ENCODE measurements at places on chromosomes 2 and 18.

- peak; percentile 11 for DNase-seq
Observed at GRCh38 chr2:1642066-1642861, 102.1 kb downstream of the PXDN start.

- peak; percentile 77 for DNase-seq
Observed at GRCh38 chr18:616380-616995, 19.7 kb downstream of the CLUL1 start.

DNA sequence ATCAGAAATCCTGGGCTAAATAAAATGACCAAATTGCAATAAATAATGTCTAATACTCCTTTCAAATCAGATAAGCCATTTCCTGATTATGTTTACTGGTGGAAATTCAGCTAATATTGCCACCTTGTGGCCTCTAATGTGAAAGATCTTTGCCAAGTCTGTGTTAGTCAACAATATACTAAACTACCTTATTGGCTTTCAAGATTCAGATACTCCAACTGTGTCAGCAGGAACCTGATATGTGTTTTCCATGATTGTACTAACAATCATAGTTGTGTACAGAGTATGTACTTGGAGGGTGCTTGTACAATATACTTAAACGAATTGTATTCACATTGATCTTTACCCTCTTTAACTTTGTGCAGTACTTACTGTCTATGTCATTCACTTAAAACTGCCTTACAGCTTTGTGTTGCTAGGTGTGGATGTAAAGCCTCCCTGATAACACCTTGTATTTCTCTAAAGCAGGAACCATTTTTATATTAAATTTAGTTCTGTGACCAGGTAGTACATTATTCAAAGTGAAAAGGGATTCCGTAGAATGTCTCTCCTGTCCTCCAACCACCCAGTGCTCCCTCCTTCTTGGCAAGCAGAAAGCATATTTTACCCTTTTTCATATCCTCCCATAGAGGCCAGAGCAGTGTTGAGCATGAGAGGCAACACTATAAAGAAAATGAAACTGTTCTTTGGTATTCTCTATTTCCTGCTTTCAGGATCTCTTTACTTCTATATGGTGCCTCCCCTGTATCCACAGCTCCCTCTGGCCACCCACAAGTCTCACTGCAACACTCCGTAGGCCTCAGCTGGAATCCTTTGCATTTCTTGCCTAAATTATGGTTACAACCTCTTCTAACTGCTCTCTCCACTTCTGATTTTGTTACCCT is 75.2 kb upstream of the C2orf15 start:
- DNase-seq: peak; percentile 80

DNA sequence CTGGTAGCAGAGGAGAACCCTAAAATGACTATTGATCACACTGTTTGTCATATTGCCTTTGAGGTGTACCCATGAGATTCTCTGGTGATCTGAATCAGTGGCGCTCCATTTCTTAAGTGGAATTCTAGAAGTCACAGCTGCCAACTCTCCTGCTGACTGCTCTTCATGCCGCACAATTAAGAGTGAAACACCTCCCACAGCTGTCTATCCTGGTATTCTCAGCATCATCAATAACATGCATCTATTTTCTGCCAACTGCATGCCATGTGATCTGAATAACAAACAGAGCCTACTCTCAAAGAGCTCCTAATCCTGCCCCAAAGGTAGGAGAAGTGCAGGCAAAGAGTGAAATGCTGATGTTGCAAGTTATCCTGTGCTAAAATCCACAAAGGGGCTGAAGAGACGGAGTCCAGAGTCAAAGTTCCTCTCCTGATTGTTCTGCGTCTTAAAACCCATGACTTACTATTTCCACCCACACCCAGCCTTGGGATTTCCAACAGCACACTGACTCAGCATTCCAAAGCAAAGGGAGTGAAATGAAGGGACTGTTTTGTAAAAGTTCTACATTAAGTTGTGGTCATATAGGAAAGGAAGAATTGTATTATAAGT is 13.7 kb upstream of the DAPL1 start:
- DNase-seq: peak; percentile 51

DNA sequence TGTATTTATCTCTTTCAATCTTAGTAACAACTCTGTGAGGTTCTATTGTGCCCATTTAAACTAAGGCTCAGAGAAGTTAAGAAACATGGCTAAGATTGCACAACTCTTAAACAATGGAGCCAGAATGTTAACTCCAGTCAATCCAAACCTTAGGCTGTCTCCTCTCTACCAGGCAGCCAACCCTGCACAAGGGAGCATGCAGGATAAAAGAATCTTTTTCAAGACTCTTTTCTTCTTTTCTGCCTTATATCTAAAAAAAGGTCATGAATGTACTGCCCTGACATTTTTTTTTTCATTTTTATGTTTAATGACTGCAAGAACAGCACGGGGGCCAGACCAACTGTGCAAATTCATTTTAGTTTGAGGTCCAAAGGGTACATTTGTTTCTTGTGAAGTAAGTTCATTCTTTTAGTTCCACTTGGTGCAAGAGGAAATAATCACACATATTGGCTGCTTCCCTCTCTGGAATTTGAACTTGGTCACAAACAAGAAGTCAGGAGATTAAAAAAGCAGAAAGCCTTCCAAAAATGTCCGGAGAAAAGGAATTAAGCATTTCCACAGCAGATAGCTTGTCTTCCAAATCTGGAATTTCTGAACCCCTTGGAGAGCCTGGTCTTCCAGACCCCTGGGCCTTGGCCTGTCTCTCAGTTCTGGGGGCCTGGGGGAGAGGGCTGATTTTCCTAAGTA is 96.0 kb upstream of the RIOK3 start:
- DNase-seq: no peak

- DNase-seq: no peak
Observed at GRCh38 chr2:233013650-233014049, 594 bp upstream of the NGEF start.

DNA sequence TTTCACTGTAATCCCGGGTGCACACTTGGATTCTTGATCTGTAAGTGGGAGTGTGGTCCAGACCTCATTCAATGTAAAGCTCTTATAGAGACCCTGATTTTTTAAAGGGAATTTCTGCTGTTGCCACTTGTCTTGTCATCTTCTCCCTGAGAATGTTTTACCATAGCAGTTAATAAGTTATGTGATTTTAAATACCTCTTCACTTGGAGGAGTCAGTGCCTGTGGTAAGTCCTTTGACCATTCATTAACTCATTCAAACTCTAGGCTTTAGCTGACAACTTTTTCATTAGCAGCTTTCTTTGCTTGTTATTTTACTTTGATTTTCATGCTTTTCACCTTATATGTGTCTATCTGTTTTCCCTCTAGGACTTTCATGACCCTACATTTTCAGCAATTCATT is 51.3 kb downstream of the FMNL2 start:
- no peak for DNase-seq

- peak; percentile 55 for DNase-seq
Observed at GRCh38 chr2:64840426-64840881, 148.7 kb upstream of the SLC1A4 start.

GRCh38 chr2:127052057-127052770 is 54.7 kb downstream of the BIN1 start:
- no peak for DNase-seq

DNA sequence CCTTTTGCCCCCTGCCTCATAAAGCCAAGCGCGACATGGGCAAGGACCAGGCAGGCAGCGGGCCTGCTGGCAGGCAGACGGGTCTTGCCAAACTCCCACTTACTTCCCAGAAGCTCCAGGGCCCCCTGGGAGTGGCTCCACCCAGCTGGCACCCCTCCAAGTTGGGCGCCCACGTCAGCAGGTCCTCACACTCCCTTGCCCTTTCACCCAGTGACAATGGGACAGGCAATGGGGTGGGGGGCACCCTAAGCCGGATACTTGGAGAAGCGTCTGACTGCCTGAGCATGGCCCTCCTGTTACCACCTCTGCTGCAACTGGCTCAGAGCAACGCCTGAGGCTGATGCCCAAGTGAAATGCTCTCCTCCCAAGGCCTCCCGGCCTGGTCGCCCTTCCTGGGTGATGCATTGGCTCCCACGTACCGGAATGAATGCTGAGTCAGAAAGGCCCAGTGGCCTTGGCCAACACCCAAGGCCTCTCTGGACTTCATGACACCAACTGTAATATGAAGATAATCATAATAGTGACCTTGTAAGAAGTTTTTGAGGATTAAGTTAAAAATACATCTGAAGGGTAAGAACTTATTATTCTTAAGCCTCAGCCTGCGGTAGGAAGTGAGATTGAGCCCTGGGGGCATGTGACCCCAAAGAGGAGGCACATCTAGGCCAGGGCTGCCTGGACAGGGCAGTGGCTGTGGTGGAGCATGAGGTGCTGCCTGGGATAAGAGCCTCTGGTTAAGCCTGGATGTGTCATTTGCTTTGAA is 31.6 kb downstream of the KCNK3 start:
- peak; percentile 87 for DNase-seq

- no peak for DNase-seq
Observed at GRCh38 chr2:181165199-181165868, 184.9 kb downstream of the UBE2E3 start.

DNA sequence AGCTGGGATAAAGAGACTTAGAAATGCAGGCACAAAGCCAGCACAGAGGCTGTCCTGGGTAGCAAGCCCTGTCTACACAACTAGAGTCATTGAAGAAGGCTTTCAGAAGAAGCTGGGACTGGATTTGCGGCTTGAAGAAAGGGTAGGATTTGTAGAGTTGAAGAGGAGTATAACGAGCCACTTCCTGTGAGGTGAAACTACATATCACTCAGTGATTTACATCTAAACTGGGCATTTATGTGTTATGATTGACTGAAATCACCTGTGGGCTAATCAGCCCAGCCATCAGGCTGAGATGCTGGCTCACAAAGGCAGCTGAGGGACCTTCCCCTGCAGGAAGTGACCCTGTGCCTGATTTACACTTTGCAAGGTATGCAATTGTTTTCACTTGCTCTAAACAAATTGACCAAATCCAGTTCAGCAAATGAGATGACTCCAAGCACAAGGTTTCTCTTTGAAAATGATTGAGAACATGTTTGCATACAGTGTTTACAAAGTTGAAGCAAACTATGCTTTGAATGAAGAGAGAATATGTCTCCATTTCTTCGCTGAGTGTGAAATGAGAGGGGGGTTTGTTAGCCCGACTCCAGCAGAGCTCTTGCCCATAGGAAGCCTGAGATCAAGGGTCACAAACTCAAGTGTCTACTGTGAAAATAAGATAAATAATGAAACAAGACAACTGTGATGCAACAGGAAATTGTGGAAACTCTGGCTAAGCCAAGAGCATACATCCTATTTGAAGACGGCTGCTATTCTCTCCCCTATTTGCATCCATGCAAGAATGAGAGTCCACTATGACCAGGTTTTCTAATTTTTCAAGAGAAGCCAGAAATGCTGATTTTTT is 69.3 kb upstream of the HK2 start:
- DNase-seq: no peak

GRCh38 chr2:225670111-225670974 is 270.8 kb downstream of the NYAP2 start:
- DNase-seq: peak; percentile 23

- DNase-seq: no peak
Observed at GRCh38 chr2:151380580-151381235, 23.3 kb downstream of the TNFAIP6 start.

DNA sequence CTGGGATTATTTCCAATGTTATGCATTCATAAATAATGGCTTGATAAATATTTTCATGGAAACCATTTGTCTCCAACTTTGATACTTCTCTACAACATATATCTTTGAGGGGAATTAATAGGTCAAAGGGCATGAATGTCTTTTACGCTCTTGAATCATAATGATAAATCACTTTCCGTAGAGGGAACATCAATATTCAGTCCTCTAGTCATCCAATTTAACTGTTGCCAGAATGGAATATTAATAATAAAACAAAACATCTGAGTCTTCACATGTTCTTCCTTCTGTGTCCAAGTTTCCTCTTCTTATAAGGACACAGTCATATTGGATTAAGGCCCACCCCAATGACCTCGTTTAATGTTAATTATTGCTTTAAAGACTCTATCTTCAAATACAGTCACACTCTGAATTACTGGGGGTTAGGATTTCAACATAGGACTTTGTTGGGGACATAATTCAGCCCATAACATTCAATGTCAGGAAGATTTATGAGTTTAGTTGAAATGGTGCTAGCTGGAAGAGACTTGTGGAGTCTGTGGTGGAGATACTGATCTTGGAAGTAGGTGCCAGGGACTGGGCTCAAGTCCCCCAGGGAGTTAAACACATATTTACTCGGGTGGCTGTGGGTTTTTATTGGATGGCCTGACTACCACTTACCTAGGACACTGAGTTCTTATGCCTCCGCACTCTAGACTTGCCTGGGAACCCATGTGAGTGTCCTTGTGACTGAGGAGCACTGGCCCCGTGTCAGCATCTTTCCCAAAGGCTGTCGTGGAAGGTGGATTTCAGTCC is 85.0 kb upstream of the SEC11C start:
- DNase-seq: no peak

- DNase-seq: no peak
Observed at GRCh38 chr18:77058290-77058835, 74.2 kb downstream of the MBP start.

- DNase-seq: no peak
Observed at GRCh38 chr2:153604133-153604532, 125.6 kb upstream of the RPRM start.

DNA sequence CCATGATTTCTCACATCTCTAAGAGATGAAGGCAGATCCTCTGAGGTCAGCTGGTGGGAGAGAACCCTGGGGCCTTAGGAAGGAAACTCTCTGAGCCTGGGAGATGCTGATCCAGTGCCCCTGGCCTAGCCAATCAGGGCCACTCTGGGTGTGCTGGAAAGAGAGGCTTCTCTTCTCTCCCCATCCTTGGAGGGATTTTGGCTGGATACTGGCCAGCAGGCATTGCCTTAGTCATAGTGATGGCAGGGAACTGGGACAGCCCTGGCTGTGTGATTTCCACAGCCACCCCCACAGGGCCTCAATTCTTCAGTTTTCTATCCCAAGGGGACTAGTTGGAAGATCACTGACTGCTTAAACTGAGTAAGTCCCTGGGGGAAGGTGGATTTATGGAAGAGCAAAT is 26.6 kb upstream of the PLB1 start:
- peak; percentile 57 for DNase-seq

DNA sequence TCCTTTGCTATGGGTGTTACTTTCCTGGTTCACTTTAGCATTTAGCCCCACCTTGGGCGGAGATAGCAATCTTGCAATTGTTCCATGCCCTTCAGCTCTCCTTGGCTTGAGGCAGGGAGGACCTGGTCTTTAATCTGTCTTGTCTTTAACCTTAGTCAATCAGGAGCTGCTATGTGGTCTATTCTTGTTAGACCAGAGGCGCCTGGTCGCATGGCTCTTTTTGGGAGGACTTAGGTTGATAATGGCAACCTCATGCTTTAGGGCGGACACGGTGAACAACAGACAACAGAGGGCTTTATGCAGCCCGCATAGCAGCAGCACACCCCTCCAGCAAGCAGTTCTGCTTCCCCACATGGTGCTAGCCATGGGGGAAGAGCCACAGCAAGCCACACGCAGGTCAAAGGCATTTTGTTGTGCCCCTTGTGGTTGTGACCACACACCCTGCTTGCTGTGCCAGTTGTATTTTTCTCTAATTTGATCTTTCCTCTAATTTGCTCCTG is 17.7 kb upstream of the ZDBF2 start:
- DNase-seq: no peak

- peak; percentile 64 for DNase-seq
Observed at GRCh38 chr2:174603280-174603679, 5.7 kb upstream of the WIPF1 start.

GRCh38 chr2:65379721-65380171 is 52.7 kb downstream of the SPRED2 start:
- no peak for DNase-seq

- DNase-seq: no peak
Observed at GRCh38 chr2:241966647-241967466, 97.3 kb downstream of the RTP5 start.
